ENCODE measurements at places on chromosomes 12 and 14.

DNA sequence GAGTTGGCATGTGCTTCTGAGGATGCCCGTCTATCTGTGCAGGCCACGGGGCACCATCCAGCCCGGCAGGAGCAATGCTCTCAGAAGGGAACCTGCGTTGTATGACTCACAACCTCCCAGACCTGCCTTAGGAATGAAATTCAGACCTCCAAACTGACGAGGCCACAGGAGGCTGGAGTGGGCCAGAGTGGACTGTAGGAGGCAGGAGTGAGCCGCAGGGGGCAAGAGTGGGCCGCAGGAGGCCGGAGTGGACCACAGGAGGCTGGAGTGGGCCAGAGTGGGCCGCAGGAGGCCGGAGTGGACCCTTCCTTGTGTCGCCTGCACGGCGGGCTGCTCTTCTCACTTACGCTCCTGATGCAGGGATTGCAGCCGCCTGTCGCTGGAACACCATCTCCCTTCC lies 11.1 kb upstream of the FBRSL1 start:
- DNase-seq: no peak

- DNase-seq: no peak
Observed at GRCh38 chr14:49946320-49947141, 53.6 kb downstream of the ARF6 start.

DNA sequence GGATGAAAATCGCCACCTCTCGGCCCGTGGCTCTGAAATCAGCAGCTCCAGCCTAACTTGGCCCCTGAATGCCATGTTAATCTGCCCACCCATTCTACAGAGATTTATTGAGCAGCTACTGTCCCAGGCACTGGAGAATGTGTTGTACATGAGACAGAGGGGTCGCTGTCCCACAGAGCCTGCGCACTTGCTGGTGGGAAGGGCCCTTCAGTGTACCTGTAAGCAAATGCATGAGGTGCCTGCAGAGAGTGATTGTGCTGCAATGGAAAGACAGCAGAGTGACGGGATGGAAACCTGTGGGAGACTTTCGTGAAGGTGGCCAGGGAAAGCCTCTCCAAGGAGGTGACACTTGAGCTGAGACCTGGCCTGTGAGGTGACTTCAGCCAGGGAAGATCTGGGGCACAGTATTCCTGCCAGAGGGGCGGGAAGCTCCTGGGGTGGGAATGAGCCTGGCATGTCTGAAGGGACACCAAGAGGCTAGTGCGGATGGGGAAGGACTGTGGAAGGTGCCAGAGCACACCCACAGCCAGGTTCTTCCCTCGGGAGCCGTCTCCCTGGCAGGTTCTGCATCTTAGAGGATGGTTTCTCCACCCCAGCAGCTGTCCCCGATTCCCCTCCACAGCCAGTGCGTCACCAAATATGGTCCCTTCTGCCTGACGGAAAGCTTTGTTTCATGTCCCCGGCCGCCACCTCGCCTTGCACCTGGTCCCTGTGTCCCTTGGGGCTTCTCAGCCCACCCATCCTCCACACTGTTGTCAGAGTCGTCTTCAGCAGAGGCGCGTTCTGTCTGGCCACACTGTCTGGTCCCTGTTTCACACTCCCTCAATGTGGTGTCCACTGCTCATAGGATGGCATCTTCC lies 8.7 kb downstream of the SMIM41 start:
- DNase-seq: no peak

- DNase-seq: no peak
Observed at GRCh38 chr14:74638066-74638465, 26.0 kb upstream of the LTBP2 start.

DNA sequence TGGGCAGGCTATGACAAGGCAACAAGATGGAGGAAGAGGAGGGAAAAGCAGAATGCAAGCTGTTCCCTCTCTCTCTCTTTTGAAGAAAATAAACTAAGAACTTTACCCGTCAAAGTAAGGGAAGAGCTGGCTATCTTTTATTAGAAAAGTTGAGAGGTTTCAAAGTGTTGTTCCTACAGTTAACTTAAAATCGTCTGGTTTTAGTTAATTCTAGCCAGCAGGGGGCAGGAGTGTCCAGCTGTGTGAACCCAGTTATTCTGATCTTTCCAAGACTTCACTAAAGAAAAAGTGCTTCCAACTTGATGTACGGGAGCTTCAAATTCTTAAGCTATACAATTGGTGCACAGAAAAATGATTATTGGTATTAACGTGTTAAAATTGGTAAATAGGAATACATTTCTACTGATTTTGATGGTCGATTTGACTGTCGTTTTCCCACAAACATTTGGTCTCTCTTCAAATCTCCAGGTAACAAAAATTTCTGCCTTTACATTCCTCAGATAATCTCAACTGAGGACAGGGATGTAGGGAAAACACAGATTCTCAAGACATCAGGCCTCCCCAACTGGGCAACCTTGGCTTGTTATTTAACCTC lies 28.4 kb upstream of the MON2 start:
- DNase-seq: peak; percentile 45

DNA sequence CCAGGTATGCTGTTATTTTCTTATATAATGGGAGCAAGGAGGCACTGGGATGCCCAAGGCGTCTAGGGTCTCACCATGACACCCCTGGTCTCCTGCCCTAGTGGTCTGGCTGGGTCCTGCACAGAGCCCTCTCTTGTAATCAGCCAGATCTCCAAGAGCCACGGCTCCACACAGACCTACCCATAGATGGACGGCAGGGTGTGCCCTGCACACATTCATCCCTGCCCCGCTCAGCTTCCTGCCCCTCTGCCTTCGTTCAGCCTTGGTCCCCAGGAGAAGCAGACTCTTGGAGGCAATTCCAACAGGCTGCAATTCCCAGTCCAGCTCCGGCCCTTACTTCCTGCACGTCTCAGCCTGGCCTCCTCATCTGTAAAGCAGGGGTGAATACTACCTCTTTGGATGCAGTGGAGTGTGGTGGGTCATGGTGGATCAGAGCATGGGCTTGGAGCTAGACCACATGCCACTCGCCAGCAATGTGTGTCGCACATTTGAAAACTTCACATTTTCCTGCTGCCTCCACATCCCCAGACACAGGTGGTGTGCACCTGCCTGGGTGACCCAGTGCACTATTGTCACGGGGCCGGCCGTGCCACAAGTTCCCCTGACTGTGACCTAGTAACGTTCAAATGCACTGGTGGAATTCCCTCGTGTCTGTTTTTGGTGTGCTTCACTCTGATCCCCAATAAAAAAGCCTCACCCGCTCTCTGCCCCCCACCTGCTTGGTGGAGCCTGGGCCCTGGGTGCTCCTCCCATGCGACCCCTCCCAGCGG lies 171.1 kb upstream of the PRMT8 start:
- no peak for DNase-seq

- DNase-seq: no peak
Observed at GRCh38 chr14:76763096-76764041, 2.1 kb downstream of the VASH1 start.

DNA sequence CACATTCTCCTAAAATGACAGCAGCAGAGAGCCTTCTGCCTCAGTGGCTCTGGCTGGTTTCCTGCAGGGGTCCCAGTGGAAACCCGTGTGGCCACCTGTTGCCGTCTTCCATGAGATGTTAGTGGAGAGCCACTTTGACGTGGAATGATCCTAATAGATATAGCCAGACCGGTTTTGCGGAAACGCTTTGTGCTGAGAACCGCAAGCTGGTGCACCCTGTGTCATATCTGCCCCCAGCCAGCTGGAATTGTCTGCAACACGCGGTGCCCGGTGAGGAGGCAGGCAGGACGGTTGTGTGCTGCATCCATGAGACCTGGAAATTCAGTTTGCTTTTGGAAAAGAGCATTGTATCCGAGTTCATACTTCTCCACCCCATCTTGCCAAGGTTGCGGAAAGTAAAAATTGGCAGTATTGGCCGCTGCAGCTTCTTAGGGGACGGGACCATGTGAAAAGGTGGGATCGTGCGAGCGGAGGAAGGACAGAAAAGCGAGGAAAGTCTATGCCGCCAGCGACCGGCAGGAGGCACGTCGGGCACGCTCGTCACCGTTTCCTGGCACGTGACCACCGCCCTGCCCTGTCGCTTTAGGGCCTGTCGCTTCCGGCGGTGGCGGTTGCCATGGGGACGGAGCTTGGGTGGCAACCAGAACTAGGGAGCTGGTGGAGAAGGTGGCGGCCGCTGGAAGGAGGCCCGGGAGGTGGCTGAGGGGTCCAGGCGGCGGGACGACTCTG lies at the start of gene CFAP251:
CFAP251 (plus strand) TSS at position 643 of the 729 bp plus-strand sequence. CDS start 2,714 bp downstream, outside the sequence.
- DNase-seq: peak; percentile 85

DNA sequence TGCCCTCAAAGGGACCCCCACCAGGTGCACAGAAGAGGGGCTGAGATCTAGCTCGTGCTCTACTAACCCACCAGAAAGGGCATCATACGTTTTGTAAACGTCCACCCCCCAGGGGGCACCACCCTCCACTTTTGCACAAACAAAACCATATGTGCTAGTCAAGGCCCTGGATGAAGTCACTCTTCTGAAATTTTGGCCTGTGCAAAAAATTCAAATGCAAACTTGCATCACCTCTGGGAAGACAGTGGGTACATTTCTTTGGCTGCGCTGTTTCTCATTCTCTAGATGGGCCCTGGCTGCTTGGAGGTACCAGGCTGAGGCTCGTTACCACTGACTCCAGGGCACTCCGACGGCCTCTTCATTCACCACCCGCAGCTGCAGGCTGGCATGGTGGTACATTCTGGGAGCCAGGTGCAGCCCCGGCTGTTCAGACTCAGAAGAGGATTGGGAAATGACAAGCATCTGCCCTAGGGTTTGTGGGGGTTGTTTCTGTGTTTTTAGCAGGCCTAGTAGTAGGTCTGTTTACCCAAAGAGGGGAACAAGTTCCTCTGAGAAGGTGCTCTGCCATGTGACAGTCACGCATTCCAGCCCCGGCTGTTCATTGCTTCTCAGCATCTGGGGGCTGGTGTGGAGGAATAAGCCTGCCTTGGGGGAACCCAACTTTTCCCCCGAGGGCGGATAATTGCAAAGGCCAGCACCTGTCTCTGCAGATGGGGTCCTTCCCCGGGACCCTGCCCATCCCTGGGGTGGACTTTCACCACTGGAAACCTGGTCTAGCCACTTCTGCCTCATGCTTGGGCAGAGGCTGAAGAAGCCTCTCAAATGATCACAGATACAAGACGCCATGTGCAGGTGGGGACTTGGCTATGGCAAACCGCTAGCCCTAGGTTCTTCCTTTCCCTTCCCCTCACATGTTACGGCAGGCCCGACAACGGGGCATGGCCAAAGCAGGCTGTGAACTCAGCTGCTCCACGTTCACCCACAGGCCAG lies 147.6 kb downstream of the DPF3 start:
- DNase-seq: no peak

GRCh38 chr14:22314183-22314820 lies 274.7 kb downstream of the DAD1 start:
- DNase-seq: no peak

- no peak for DNase-seq
Observed at GRCh38 chr12:46410495-46410894, 37.9 kb upstream of the SLC38A2 start.

DNA sequence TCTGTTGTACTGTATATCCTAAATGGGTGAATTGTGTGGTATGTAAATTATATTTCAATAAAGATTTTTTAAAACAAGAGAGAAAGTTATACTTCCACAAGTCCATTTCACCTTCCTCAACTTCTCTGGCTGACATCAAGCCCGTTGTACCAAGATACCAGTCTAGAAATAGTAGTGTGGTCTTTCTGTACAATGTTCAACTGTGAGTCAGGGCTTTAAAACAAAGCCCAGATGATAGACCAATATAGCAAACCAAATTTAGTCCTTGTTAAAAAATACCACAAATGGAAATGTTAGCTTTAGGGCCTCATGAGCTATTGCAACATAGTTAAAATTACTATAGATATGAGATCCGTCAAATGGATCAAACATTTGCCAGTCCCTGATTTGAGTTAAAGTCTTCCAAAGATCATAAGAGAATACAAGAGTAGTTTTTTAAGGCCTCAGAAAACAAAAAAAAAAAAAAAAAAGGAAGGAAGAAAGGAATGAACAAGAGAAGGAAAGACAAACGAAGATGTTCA lies 49.0 kb upstream of the EGLN3 start:
- DNase-seq: no peak

- DNase-seq: no peak
Observed at GRCh38 chr12:108321688-108322087, 17.4 kb downstream of the CMKLR1 start.

GRCh38 chr12:123253641-123254459 lies 17.8 kb downstream of the CDK2AP1 start:
- no peak for DNase-seq

GRCh38 chr14:33551963-33552362 lies 398.9 kb downstream of the EGLN3 start:
- DNase-seq: no peak

DNA sequence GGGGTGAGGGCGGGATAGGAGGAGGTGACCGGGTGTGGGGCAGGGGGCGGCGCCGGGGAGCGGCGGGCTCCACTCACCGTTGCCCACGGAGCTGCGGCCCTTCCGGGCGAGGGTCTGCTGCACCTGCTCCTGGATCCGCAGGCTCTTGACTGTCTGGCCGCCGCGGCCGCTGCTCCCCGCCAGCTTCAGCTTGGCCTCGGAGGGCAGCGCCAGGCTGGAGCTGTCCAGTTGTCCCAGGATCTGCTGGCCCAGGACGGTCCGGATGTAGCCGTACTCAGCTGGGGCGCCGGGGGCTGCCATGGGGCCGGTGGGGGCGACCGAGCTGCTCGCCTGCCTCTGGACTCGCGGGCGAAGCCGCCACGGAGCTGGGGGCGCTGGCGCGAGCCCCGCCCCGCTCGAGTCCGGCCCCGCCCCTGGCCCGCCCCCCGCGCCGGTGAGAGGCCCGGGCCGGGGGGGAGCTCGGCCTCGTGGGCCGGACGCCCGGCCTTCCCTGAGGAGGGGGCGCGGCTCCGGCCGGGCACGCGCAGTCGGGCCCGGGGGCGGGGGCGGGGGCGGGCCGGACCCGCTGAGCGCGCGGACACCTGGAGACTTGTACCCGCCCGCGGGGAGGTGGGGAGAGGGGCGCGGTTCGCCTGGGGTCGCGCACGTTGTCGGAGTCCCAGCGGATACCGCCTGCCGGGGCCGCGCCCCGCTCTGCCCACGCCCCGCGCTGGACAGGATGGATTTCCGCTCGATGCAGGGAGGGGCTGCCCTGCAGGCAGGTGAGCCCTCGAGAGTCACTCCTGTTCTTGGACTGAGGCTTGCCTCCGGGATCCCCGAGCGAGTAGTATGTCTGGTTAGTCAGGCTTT lies at the start of gene PKP2:
PKP2 (minus strand) TSS at position 346 of the 849 bp plus-strand sequence; CDS start at position 300, 46 bp downstream.
- no peak for DNase-seq

DNA sequence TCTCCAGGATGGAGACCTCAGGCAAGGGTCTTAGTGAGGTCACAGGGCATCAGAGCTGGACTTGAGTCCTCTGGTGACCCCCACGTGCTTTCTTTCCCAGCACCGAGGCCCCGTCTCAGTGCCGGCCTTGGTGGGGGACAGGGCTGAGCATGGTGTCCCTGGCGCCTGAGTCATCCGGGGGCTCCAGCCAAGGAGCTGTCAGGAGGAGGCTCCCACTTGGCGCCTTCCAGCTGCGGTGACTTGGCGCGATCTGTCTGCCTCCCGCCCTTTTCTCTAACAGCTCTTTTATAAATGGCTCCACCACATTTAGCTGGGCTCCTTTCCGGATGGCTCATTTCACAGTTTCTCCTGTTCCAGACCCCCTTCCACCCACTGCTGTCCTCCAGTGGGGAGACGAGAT lies 60.4 kb downstream of the PRMT8 start:
- DNase-seq: no peak

GRCh38 chr12:27460471-27460978 lies 14.0 kb downstream of the SMCO2 start:
- no peak for DNase-seq

GRCh38 chr12:43980627-43981191 lies 144.8 kb downstream of the TMEM117 start:
- DNase-seq: no peak
